ENCODE measurements at places on chromosomes 3 and 15.
A peak's percentile ranks its signal among the peaks of the same experiment; 100 is the strongest.

DNA sequence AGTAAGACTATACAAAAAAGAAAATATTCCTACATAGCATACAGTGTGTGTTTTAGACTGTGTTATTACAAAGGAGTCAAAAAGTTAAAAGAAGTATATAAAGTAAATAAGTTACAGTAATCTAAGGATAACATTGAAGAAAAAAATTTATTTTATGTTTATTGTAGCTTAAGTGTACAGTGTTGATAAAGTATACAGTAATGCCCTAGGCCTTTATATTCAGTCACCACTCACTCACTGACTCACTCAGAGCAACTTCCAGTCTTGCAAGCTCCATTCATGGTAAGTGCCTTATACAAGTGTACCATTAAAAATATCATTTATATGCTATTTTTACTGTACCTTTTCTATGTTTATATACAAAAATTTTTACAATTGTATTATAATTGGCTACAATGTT is 220.1 kb downstream of the BCHE start:
- no peak for DNase-seq

GRCh38 chr3:45347315-45348000 is 40.9 kb upstream of the LARS2 start:
- peak; percentile 40 for DNase-seq

- no peak for DNase-seq
These were observed 214.5 kb downstream of the RPLP1 start for GRCh38 chr15:69666921-69667811.

DNA sequence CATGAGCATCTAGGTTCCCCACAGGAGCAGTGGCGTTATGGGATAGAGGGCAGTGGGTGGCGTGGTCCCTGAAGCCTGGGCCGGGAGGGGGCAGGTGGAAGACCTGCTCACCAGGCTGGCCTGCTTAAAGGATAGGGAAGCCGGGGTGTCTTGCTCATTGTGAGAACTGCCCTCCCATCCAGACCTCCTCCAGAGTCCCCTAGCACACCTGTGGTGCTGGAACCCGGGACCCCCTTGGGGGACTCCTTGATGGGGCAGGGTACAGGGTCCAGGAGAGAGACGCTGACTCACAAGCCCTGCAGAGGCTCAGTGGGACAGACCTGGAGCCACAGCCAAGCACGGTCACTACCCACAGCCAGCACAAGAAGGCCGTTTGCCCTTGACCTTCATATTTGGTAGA is 2.8 kb upstream of the RHCG start:
- no peak for DNase-seq

DNA sequence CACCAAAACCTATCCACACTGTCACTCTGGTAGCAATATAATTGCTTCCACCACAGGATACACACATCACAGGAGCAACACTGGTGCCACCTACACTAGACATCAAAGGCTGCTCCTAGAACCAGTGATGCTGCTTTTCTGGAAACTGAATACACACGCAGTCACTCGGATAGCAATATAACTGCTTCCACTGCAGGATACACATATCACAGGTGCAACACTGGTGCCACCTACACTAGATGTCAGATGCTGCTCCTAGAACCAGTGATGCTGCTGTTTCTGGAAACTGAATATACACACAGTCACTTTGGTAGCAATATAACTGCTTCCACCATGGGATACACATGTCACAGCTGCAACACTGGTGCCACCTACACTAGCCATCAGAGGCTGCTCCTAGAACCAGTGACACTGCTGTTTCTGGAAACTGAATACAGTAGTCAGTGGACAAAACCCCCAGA is 6.9 kb upstream of the TNFSF10 start:
- DNase-seq: no peak

DNA sequence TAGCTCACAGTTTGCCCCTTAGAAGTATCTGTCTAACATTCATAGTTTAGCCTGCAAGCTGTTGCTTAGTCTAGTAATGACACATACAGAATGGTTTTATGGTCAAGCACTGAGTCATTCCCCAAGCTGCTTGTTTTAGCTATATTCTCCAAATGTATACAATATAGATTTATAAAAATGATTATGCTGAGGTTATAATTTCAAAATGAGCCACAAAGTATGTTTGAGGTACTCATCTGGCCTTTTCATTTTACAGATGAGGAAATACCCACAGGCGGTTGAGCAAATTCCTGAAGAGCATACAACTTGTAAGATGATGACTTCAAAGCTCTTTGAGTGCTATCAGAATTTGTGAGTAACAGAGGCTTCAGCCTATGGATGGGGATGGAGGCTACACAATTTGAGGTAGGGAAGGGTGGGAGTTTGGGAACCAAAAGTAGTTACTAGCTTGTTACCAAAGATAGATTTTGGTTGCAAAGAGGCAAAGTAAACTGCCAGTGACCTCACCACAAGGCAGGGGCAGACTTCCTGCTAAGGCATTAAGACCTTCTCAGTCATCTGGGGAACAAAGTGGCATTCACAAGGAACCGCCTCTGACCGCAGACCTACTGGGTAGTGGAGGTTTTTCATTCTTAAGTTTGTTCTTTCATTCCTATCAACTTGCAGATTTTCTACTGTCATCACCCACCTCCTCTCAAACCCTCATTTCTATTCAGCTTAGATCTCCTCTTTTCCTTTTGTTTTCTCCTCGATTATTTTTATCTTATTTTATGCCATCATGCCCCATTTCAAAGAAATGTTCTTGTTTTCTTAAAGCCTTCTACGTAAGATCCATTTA is 257.2 kb upstream of the NECTIN3 start:
- peak; percentile 88 for DNase-seq

GRCh38 chr3:30081904-30082303 is 524.5 kb upstream of the TGFBR2 start:
- no peak for DNase-seq

DNA sequence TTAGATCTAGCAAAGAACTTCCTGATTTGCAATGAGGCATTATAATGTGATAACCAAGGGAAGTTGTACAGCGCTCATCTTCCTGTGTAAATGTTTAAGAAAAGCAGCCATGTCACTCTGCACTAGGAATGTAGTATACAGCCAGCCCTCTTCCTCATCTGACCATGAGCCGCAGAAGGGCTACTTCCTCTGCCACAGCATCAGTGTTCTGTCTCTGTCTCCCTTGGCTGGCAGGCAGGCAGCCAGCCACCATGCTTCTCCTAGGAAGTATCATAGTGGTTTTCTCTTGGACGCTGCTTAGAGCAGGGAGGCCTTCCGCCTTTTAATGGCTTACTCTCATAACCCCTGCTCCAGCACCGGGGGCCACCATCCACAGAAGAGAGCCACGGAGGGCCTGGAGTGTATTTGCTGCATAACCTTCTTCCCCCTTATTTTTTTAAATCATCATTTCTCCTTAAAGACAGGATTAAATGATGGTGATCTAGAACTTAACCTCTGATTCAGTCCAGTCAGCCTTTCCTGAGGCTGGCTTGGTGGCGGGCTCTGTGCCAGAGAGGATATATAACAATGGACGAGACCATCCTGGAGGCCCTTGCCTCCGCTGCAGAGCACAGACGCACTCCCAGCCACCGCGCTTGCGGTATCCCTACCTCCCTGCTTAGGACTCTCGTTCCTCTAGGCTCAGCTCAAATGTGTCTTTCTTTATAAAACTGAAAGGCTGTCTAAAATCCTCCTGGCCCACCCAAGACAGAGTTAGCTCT is 57.3 kb upstream of the PLXNA1 start:
- DNase-seq: peak; percentile 20

- no peak for DNase-seq
These were observed 40.4 kb upstream of the IQSEC1 start for GRCh38 chr3:13113346-13114330.

- DNase-seq: no peak
These were observed 32.6 kb downstream of the TOPBP1 start for GRCh38 chr3:133629146-133629545.

DNA sequence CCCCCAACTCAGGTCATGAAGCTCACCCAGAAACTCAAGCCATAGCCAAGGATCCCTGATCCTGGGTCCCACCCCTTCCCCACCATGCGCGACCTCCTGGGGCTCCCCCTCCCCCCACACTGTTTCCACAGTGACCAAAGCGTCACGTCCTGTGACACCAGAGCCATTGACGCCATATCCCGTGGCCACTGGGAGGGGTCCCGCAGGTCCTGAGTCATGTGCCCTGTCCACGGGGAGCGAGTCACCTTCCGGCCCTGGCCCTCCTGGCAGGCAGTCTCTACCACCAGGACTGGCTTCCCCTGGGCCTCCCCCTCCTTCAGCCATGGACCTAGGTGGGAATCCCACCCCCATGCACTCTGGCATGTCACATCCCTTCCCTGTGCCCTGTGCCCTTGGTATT is 15.6 kb downstream of the SEMA3F start:
- no peak for DNase-seq

DNA sequence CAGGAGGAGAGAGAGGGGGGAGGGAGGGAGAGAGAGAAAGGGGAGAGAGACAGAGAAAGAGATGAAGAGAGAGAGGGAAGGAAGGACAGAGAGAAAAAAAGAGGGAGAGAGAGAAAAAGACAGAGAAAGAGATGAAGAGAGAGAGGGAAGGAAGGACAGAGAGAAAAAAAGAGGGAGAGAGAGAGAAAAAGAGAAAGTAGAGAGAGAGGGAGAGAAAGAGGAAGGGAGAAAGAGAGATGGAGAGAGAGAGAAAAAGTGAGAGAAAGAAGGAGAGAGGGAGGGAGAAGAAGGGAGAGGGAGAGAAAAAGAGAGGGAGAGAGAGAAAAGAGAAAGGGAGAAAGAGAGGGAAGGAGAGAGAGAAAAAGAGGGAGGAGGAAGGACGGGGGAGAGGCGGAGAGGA is 204.2 kb downstream of the SV2B start:
- no peak for DNase-seq

DNA sequence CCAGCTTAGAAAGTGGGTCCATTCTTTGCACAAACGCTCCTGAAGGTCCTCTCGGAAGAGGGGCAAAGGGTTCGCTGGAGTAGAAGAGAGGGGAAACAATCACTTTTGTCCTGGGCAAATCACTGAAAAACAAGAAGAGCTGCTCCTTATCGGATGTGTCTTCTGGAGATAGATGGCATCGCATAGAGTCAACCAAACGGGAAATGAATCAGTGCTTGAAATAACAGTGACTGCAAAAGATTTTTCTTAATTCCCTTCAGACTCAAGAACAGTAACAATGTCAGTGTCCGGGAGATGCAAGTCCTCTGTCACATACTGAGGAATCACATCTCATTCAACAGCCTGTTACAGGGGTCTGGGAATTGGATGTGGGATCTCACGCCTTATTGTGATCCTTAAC is 78.8 kb upstream of the PCSK6 start:
- DNase-seq: no peak

- DNase-seq: no peak
These were observed 7.6 kb upstream of the C3orf38 start for GRCh38 chr3:88142094-88142624.

- DNase-seq: peak; percentile 38
These were observed 667 bp downstream of the CEMIP start for GRCh38 chr15:80779658-80780415.

DNA sequence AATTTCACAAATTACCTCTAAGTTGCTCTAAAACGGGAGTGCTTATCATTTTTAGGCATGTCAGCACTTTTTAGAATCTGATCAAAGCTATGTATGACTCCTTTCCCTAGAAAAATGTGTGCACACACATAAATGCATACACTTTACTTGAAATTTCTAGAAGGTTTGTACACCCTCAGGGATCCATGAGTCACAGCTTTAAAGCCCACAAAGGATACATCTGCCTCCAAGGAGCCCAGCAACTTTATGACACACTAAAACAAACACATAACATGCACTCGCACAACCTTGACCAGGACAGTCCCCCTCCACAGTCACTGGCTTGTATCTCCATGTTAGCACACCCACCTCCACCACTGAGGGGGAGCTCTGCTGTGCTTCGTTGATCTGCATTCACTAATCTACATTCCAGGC is 722.0 kb upstream of the CFAP20DC start:
- DNase-seq: no peak

- peak; percentile 72 for DNase-seq
These were observed 2.8 kb upstream of the BCL6 start for GRCh38 chr3:187748050-187748481.

- no peak for DNase-seq
These were observed 1.5 kb downstream of the CELF6 start for GRCh38 chr15:72318408-72318942.

DNA sequence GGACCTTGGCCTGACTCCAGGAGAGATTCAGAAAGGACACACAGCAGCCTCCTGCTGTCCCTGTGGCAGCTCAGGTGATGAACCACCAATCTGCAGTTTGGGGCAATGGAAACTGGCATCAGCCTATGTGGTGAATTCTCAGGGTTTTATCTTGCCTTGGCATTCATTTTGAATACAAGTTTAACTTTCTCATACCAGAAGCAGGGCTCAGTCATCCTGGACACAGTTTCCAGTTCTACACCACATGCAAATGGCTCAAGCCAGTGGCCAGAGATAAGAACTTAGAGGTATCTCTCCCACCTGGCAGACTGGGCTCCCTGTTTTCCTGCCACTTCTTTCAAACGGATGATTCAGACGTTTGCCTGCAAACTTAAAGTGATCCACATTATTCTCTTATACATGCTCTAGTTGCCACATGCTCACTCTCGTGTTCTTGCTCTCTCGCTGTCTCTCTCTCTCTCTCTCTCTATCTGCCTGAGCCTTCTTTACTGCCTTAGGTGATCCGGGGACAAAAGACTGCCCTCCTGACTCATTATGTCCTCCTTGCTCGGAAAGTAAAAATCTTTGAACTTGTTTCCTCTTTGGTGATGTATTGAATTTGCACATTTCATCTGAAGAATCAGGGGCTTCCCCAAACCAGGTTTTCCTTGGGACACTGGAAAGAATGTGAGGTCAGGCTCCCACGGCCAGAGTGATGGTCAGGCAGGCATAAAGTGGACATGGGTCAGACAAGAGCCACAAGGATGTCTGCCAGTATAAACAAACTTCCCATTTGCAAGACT is 99.6 kb upstream of the STT3B start:
- no peak for DNase-seq

GRCh38 chr3:147393261-147393942 is 12.9 kb downstream of the ZIC4 start:
- DNase-seq: no peak

DNA sequence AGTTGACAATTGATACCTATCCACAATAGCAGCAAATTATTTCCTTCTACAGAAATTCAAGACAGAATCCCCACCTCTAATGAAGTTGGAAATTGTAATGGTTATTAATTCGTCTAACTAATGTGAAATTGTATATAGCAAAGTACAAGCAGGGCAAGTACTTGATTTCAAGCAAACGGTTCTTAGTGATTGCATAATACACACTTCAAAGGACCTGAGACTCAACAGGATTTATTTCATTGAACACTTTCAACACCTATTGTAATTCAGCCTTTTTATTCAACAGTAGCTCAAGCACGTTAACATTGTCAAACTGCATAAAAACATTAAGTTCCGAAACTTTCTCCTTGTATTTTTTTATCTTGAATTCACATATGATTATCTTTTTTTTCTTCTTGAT is 40.2 kb upstream of the AGTR1 start:
- no peak for DNase-seq

- no peak for DNase-seq
These were observed 44.4 kb downstream of the CDAN1 start for GRCh38 chr15:42692536-42692935.

DNA sequence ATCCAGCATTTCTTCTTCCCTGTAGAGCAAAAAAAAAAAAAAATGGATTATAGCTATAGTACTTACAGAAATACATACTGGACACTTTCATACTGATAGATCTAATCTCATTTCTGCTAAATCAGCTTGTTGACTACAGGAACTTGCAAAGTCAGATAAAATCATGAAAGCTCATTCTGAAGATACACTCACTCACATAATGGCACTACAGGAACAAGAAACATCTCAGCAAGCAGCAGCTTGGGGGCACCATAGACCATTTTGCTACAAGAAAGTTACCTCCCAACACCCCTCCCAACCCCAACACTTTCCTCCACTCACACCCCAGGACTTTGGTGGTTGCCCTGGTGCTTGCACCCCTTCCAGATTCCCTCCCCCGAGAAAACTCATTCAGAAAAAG is 4.6 kb downstream of the MYH15 start:
- DNase-seq: no peak

Data from foreskin melanocyte (primary cell).